Suprapubic skin (tissue), 4 donors: ENCODE measurements at places on chromosomes 5 and 9. TPM values are rescaled to one million over a fixed set of nuclear protein-coding genes. Genes with fewer than 3 reads are reported as not detected.

- no peak for DNase-seq
These were observed 49.7 kb downstream of the YIPF5 start for GRCh38 chr5:144120661-144121180.

DNA sequence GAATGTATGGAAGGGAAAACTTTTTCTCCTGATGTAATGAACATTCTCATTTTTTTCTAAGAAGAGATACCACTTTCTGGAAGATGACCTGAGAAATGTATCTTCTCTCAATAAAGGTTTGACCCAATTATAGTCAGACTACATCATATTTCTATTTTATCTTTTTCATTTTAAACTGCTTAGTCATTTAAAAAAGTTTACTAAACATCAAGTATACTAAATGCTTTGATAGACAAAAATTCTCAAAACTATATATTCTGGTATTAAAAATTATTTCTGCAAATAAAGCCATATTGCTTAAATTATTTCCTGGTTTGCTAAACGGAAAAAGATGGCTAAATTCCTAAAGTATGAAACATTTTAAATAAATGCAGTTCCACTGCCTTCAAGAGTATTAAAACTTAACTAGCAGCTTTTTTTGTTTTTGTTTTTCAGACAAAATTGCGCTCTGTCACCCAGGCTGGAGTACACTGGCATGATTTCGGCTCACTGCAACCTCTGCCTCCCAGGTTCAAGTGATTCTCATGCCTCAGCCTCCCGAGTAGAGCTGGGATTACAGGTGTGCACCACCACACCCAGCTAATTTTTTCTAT, 37.1 kb downstream of the FBXW11 start:
- DNase-seq, result no peak

- no peak for DNase-seq
These were observed at the start of gene DMRT3 for GRCh38 chr9:976258-976942. DMRT3 (plus strand) TSS chr9:976655; CDS start chr9:977002, 347 bp downstream.

The KCNMB1 gene
- 1.6 TPM for total RNA-seq

GRCh38 chr9:34588671-34589635, 571 bp downstream of the CNTFR start:
- DNase-seq, result no peak

GRCh38 chr5:9445826-9446388, 100.0 kb downstream of the SEMA5A start:
- DNase-seq, result no peak

DNA sequence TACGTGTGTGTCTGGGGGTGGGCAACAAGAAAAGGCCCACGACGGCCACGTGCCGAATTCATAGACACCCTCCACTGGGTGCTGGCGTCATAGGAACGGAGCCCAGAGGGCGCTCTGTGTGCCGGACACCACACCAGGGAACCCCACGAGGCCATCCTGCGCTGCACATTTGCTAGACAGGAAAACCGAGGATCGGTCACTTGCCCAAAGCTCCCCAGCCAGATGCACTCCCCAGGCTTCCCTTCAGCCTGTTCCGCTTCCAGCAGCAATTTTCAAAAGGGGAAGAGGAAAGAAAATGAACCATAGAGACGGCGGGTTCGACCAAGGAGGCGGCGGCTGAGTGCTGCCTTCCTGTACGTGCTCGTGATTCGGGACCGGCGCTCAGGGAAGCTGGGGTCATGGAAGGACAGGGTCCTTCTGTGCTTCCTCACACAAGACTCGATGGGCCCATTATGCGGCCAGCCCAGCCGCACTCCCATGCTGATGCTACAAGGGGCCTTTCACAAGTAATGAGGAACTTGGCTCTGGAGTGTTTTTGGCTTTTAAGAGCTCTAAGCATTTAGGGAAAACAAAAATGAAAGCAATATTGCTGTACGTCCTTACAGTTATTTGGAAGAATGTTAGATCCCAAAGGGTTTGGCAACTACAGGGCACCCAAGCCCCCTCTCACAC, 124.6 kb upstream of the SARDH start:
- no peak for DNase-seq

DNA sequence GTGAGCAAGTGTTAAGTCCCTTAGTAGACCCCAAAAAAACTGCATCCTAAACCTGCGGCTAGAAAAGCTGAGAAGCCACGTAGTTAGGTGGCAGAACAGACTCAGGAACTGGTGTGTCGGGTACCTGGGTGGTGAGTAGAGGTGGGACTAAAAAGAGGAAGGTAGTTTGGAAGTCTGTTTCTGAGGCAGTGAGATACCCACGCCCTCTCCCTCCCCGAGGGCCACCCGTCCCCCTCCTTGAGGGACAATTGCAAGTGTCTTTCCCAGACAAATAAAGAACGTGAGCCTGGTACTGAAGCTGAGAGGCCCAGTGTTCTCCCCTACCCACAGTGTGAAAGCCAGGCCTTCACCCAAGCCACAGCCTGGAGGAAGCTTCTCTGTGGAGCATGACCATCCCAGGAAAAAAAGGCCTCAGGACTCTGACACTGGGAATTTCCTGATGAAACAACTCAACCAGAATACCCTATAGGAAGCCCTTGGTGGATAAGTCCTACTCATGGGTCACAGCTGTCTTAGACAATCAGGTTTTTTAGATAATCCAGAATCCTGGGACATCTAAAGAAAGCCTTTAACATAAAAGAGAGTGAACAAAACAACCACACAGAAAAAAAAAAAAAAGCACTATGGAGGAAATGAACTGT, 7.0 kb upstream of the CD74 start:
- no peak for DNase-seq

- no peak for DNase-seq
These were observed 171.7 kb downstream of the FGF1 start for GRCh38 chr5:142514196-142514595.

The SLC25A2 gene
- 0.85 TPM for total RNA-seq

DNA sequence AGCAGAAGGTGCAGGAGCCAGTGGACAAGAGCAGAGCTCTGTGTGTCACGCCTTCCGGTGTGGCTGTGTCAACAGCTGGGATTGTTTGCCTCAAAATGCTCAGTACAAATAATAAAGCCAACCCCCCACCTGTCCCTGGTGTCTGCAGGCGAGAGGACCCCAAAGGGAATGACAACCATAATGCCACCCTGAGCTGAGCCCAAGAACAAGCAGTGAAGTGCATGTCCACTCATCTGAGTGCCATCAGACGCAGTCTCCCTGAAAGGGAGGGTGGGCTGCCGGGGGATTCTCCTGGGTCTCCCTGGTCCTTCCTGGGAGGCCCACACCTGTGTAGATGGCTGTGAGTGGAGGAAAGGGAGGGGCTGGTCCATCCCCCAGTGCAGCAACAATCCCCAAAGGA, 328.8 kb upstream of the IRX1 start:
- no peak for DNase-seq

The COL23A1 gene
- total RNA-seq, result 4.4 TPM

DNA sequence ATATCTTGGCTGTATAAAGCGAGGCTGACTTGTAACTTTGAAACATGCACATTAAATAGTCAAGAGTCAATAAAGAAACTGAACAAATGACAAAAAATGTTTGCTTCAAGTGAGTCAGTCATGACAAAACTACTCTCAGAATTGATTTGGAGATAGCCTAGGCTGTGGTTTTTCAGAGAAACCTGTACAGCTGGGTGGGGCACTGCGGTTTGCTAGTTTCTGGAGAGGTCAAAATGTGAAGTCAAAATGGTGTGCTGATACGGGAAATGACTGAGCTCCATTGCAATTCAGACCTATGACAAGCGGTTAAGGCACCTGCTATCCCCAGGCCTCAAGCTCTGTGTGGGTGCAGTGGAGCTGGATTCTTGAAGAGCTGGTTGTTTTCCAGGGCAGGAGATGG, 10.3 kb upstream of the CD180 start:
- DNase-seq, result no peak

DNA sequence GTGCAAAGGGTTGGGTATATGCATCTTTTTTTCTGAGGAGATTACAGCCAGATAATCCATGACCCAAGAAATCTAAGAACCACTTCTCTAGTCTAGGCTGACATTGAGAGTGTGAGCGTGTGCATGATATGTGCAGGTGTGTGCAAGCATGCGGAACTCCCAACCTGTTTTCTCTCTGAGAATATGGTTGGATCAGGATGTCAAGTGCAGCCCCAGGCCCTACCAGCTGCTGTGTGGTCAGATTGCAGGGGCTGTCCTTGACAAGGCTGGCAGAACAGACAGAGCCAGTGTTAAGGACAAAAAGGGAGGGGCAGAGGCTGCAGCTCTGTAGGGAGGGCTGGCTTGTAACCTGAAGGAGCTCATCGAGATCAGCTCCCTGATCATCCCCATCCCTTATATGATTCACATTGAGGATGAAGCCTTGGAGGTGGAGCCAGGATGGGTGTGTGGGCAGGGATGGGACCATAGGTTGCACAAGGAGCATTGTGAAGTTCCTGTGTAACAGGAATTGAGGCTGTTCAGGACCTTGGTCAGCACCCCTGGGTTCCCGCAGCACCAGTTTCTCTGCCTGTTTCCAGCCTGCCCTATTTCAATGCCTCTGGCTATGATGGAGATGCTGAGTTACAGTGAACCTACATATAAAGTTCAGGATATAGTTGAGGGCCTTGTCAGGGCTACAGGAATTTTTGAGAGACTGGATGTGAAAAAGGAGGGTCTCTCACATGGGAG, 52.6 kb upstream of the ARAP3 start:
- DNase-seq, result no peak

- no peak for DNase-seq
These were observed 17.3 kb downstream of the RIGI start for GRCh38 chr9:32508728-32509127.

The ALDH1B1 gene
- total RNA-seq, result 4.3 TPM

DNA sequence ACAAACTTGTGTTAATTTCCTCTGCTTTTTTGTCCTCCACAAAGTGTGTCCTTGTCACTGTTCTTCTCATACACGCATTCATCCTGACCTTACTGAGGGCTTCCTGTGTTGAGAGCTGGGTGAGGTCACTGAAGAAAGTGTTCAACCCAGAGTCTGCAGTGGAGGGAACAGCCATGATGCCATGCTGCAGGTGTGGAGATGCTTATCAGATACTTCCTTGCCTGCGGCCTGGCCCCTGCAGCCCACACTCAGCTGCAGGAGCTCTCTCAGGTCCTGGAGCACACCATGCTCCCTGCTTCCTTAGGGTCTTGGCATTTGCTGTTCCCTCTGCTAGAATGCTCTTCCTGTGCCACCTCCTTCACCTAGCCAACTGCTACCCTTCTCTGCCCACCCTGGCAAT, 108.1 kb upstream of the SPRY4 start:
- DNase-seq, result no peak

The GDNF gene
- total RNA-seq, result 0.98 TPM

GRCh38 chr5:147372191-147372590, 137.4 kb downstream of the STK32A start:
- no peak for DNase-seq

The MARCHF3 gene
- total RNA-seq, result 34.8 TPM

The PRPF4 gene
- total RNA-seq, result 17.7 TPM

DNA sequence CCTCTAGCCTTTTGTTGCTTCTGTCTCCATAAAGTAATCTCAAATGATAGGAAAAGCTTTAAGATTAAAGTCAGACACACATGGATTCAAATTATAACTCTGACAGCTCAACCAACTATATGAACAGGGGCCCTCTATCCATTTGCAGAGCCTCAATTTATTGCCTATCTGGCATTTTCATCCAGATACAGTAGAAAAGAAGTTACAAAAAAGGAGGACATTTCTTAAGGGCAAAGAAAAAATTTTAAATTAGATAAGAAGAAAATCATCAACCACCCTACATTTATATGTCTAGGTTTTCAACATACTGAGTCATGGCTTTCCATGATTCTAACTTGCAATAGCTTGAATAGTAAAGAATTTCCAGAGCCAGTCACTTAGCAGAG, 567.2 kb downstream of the CAAP1 start:
- DNase-seq, result no peak

The MED27 gene
- total RNA-seq, result 20.3 TPM

GRCh38 chr9:120212853-120213200, 367.1 kb downstream of the CDK5RAP2 start:
- no peak for DNase-seq

The PRSS3 gene
- 14.3 TPM for total RNA-seq

GRCh38 chr9:87107072-87107471, 159.8 kb upstream of the GAS1 start:
- DNase-seq, result no peak

The MVB12B gene
- total RNA-seq, result 13.9 TPM

DNA sequence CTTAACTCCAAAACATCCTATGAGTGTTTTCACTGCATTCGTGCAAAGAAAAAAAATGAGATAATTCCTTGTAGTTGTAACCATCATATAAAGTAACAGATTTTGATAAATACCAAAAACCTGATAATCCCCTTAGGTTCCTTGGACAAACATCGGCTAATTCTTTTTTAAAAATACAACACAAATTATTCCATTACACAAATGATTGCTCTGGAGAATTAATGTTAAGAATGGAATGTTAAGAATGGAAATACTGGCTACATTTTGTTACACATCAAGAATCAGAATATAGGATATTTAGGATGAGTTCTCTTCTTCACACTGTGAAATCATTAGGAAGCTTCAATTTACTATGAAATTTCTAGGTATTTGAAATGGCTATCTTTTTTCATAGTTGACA, 139.4 kb downstream of the LPAR1 start:
- DNase-seq, result no peak

GRCh38 chr5:55495216-55495615, 39.5 kb downstream of the PLPP1 start:
- no peak for DNase-seq

GRCh38 chr5:14513266-14513665, 68.3 kb upstream of the OTULINL start:
- no peak for DNase-seq

- no peak for DNase-seq
These were observed 34.6 kb downstream of the HSPA4 start for GRCh38 chr5:133086366-133086875.

GRCh38 chr9:72588336-72588735, 66.9 kb downstream of the TMC1 start:
- no peak for DNase-seq

GRCh38 chr9:98642661-98643312, 65.9 kb downstream of the GABBR2 start:
- DNase-seq, result no peak

The C5 gene
- 10.1 TPM for total RNA-seq

GRCh38 chr5:31231177-31231838, 37.8 kb downstream of the CDH6 start:
- no peak for DNase-seq

DNA sequence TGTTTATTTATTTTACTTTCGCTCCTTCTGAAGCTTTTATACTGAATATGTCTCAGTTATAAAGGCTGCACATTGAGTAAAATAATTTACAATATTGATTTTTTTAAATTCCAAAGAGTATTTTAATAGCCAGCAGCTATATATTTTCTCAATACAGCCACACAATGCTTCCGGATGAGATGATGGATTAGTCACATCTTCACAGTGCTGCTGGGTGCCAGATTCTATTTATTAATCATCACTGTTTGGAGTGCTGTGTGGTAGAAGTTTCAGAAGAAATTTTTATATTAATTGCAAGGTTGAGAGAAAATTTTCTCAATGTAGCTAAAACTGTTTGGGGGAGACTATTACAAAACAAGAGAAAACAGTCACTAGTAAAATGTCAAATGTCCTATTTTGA, 989.8 kb downstream of the TLE4 start:
- no peak for DNase-seq

The INSL4 gene
- total RNA-seq, result not detected

- DNase-seq, result no peak
These were observed 1.1 kb upstream of the PDCD6 start for GRCh38 chr5:270340-270739.
